ENCODE measurements at places on chromosomes 2 and 18.

DNA sequence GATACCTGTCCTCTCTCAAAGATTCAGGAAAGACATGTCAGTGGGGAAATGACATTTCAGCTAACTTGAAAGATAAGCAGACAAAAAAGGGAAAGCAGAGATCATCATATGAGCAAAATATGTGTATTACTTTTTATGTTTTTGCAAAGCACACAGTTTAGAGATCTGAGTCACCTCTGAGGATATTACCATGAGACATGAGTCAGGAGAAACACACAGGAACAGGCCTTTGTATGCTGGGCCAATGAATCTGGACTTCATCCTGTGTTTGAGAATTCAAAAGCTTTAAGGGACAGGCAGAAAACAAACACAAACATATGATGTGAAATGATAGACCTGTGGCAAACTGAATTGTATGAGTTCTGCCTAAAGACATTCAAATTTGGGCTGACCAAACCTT, 306.0 kb upstream of the EPC2 start:
- peak; percentile 53 for DNase-seq

DNA sequence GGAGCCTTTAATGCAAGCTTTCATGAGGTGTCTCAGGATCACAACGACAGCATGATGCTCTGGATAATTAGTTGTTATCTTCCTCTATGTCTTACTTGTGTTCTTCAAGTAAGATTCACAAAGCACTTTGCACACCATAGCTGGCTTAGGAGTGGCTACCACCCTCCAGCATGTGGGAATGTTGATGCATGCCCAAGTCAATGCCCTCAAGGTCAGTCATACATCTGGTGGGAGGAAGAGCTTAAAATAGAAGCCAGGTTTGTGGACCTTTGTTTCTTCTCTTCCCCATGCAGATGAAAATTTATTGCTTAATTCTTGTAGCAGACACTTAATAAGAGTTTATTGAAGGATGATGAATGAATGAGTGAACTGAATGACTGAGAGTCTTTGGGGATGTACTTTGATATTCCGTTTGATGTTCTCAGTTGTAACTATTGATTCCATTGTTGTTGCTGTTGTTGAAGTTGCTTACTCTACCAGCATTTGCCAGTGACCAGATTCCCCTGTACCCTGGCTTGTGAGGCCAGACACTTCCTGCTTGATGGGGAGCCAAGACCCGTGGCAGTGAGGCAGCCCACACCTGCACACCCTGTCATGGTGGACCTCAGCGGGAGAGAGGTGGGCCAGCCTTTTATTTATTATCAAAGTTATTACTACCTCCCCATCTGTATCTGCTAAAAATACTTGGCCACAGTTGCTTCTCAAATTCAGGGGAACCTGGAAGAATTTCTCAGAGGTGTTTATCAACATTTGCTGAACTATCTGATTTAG, 137.8 kb downstream of the LAMA3 start:
- no peak for DNase-seq

DNA sequence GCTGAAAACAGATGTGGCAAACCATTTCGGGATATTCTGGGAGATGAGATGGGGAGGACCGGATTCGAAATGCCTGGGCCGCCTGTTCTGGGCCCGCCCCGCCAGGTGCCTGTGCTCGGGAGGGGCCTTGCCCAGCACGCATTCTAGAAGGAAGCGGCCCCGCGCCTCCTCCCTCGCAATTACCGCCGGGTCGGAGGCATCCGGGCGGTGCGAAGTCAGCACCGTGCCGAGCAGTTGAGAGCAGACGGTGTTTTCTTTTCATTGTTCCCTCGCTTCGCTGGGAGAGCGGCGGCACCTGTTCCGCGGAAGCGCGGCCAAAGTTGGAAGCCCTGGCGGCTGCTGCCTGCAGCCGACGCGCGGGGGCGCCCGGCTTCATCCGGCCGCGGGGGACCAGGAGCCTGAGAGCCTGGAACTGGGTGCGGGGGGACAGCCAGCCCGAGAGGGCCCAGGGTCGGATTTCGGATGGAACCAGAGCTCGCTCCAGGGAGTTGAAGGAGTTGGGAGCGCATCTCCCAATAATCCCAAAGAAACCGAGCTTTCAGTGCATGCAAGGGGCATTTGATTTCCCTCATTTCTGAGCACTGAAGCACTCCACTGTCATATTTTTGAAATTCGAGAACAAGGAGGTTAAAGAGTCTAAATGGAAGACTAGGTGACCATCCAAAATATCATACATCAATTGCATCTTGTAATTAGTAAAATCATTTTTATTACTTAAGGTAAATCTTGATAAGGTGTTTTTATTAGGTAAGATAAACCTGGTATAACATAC, 241.8 kb upstream of the RAB12 start:
- peak; percentile 18 for DNase-seq

DNA sequence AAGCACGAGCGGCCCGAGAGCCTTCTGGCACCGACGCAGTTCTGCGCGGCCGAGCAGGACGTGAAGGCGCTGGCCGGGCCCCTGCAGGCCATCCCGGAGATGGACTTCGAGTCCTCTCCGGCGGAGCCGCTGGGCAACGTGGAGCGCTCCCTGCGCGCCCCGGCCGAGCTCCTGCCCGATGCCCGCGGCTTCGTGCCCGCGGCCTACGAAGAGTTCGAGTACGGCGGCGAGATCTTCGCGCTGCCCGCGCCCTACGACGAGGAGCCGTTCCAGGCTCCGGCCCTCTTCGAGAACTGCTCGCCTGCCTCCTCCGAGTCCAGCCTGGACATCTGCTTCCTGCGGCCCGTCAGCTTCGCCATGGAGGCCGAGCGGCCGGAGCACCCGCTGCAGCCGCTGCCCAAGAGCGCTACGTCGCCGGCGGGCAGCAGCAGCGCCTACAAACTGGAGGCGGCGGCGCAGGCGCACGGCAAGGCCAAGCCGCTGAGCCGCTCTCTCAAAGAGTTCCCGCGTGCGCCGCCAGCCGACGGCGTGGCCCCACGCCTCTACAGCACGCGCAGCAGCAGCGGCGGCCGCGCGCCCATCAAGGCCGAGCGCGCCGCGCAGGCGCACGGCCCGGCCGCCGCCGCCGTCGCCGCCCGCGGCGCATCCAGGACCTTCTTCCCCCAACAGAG, 70.4 kb downstream of the ARHGEF33 start:
- peak; percentile 7 for DNase-seq

- DNase-seq, result peak; percentile 69
These were observed 117.1 kb upstream of the STPG4 start for GRCh38 chr2:47272031-47272864.

DNA sequence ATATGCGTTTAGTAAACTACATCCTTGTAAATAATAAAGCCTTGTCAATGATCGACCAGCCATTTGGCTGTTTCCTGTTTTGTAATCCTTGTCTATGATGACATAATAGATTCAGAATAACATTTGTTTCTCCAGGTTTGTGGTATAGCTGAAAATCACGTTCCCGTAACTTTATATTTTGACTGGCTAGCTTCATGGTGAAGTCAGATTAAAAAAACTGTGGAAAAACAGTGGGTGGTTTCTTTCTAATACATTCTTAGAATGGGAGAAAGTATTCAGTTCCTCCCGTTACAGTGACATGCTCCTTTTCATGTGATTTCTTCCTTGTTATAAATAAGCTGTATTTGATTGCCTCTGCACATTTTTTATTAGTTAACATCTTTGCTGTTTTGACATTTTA, 366.9 kb downstream of the NYAP2 start:
- DNase-seq, result peak; percentile 13

All from adipocyte (in vitro differentiated cells).